ENCODE measurements at places on chromosomes 12 and 14.

- no peak for DNase-seq
These were observed 96.4 kb downstream of the RIN3 start for GRCh38 chr14:92609955-92610354.

DNA sequence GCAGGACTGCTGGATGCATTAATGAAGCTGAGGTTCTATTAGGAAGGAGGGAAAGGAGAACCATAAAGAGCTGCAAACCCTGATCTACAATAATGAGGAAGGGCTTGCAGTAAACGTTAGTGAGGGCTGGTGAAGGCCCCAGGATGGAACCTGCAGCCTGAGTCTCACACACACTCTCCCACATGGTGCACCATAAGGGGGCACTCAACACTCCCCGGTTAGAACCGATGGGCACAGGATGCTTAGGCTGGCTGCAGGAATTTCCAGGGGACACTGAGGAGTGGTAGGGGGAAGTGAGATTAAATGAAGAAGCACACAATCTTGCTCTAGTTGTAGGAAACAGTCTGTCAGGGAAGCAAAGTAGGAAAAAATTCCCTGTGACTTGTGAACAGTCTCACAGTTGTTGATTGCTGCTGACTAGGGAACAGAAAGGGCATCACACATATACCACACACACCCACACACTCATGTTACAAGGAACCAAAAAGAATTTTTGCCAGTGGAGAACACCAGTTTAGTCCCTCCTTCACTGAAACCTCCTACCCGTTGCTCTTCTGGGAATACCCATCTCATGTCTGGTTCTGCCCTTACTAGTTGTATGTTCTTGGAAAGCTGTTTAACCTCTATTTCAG lies 56.2 kb upstream of the FERMT2 start:
- no peak for DNase-seq

DNA sequence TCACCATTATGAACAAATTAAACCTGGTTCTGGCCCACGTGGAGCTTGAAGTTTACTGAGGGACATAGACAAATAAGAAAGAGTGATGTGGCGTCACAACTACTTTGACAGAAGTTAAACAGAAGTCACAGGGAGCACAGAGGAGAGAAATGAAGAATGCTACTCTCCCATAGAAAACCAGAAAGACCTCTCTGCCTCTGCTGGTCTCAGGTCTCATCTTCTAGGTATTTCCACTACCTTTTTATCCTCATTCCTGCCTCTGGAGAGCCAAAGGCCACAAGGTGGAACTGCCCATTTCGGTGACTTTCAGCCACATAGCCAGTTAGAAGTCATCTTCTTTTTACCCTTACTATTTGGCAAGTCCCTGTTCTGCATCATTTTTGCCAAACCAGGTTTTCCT lies 170.5 kb downstream of the CAND1 start:
- DNase-seq = no peak

- DNase-seq = peak; percentile 61
These were observed 43.4 kb downstream of the ELK3 start for GRCh38 chr12:96237465-96238077.

- no peak for DNase-seq
These were observed 150.6 kb downstream of the BCL11B start for GRCh38 chr14:99121319-99121875.
